ENCODE measurements at places on chromosomes 6 and 20. TPM values are rescaled to one million over a fixed set of nuclear protein-coding genes. Genes with fewer than 3 reads are reported as not detected.
A peak's percentile ranks its signal among the peaks of the same experiment; 100 is the strongest.

DNA sequence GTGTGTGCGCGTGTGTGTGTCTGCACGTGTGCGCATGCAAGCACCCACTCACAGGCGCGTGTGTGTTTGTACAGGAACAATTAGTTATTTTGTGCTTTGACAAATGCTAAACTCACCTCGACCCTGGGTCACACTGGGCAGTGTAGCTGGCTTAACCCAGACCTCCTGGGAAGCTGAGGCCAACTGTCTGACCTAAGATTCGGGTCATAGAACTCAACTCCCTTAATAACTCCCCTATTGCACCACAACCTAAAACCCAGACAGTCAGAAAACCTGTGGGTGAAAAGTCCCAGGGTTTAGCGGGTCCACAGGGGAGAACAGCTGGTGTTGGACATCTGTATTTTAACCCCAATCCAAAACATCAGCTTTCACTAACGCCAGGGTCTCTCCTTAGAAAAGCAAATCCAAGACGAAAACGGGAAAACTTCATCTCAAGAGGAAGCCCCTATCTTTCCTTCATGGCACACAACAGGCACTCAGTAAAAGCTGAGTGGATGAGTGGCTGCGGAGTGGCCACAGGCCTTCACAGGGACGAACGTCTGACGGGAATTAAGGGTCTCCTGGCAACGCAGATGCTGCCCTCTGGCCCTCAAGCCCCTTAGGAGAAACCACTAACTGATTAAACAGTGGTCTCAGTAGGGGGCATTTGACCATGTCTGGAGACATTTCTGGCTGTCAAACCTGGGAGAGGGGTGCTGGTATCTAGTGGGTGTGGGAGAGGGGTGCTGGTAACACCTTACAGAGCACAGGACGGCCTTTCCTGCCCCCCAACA is 4.5 kb downstream of the PMEPA1 start:
- no peak for DNase-seq

- no peak for DNase-seq
Measured at GRCh38 chr6:7900621-7901020, 10.0 kb downstream of the TXNDC5 start.

- DNase-seq: no peak
Measured at GRCh38 chr6:89939144-89939543, 44.9 kb downstream of the GJA10 start.

GRCh38 chr20:63072231-63072791 is 65.5 kb upstream of the BHLHE23 start:
- no peak for DNase-seq

DNA sequence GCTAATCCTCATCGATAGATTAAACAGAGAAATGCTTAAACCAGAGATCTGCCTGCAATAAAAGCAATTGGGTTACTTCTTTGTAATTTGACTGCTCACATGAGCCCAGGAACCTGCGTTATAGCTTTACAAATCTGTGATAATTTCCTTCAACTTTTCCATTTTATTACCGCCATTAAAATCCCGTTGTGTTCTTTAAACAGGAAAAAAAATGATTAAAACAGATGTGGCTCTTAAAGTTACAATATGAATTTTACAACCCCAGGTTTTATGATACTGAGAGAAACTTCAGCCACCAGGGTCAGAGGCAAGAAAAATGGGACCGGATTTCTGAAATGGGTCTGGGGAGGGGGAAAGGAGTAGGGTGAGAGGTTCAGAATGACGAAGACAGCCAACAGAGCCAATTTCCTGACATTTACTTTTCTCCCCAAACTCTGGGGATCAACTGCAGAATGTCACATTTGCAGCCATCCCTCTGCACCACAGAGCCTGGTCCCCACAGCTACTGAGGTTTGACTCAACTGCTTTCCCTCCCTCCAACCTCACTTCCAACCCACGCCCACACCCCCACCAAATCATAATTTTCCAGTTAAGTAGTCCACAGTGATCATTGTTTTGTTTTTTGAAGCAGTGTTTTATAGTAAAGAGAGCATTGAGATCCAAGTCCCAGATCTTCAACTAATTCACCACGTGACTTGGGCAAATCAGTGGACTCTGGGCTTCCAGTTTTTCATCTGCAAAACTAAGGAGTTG is 77.6 kb upstream of the EYA2 start:
- no peak for DNase-seq

GRCh38 chr20:40682104-40682981 is 6.7 kb downstream of the MAFB start:
- no peak for DNase-seq

- peak; percentile 41 for DNase-seq
Measured at GRCh38 chr6:119742188-119742803, 392.7 kb upstream of the MAN1A1 start.

Gene AIG1
- 47.3 TPM for total RNA-seq

GRCh38 chr20:34397096-34397495 is 34.0 kb downstream of the ITCH start:
- DNase-seq: no peak

Gene FGD2
- 20.0 TPM for total RNA-seq

Gene FAM217A
- total RNA-seq: not detected

DNA sequence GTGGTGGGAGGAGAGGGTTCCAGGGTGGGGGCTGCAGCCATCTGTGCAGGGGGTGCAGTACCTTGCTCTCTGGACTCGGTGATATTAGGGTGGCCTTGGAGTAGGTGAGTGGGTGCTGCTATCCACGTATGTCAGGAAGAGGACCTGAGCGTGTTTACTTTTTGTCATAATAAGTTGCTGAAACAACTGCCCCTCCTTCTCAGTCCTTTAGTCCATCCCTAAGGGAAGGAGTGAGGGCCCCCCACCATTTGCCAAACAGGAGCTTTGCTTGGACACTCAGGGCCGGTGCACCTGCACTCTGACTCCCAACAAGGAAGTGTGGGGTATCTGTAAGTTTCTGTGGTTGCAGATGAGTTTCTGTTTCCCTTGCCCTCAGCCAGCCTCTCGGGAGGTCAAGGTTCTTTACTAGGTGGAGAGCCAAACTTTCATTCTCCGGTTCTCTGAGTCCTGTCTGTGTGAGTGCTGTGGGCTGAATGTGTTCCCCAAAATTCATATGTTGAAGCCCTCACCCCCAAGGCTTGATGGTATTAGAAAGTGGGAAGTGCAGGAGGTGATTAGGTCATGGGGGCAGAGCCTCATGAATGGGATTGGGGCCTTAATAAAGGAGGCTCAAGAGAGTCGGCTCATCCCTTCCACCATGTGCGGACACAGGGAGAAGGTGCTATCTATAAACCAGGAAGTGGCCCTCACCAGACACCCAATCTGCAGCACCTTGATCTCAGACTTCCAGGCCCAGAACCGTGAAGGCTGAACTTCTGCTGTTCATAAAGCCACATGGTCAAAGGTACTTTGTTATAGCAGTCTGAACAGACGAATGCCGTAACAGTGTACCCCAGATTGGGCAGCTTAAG is 19.6 kb upstream of the CCR6 start:
- no peak for DNase-seq

DNA sequence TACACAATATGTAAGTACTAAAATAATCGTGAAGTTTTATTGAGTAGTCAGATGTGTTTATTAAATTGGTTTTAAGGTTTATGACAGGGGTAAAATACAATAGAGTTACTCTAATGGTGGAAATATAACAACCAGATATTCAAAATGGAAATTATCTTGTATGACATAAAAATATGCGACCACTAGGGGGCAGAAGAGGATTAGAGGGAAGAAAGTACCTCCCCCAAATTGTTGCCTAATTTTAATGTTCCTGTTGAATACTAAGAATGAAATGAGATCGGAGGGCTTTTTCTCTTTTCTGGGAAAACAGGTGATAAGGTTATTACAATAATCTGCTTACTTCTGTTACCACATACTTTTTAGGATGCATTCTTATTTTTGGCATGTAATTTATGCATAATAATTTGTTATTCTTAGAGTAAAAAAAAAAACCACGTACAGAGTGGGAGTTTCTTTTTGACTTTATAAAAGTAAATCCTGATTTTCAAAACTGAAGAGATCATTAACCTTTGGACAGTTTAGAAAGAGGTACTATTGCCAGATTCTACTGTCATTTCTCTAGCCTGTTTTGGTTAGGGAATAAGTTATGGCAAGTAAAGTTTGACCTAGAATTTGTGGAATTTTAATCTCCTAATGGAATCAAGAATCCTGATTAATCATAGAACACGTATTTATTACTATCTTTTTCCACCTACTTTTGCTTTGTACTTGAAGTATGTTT is 159.2 kb downstream of the CD109 start:
- DNase-seq: no peak

GRCh38 chr6:158497620-158498019 is 62.3 kb upstream of the TMEM181 start:
- DNase-seq: no peak

- peak; percentile 62 for DNase-seq
Measured at GRCh38 chr6:158853072-158853879, 34.1 kb upstream of the EZR start.

DNA sequence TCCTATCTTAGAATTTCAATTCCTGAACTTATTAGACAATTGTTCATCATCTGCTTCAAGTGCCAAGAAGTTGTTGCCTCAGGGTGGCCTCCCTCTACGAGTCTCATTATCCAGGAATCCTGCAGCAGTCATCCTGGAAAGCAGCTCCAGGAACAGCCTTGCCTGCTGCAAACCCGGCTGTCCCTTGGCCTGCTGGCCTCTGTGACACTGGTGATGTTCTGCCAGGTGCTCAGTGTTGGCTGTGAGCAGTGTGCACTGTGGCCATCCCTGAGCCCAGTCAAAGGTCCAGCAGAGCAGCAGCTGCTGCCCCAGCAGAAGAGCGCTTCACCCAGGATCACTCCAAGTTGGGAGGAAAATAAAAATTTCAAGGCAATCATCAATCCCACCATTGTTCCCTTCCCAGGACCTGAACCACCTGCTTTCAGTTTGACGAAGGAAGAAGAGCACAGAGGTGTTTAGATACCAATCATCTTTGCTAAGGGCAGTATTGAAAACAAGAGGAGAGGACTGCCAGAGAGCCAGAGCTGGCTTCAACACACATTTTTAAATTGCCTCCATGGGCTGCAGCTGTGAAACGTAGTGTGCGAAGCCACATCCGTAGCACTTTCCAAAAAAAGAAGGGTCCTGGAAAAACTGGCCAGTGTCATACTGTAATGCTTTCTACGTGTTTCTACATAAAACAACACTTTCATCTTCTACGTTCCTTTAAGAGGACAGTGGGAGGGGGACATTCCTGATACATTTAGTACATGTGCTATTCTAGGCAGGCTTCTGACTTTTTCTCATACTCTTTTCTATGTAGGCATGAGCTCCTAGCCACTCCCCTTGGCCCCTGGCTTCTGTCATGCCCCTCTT is 7.2 kb upstream of the FAM50B start:
- no peak for DNase-seq

DNA sequence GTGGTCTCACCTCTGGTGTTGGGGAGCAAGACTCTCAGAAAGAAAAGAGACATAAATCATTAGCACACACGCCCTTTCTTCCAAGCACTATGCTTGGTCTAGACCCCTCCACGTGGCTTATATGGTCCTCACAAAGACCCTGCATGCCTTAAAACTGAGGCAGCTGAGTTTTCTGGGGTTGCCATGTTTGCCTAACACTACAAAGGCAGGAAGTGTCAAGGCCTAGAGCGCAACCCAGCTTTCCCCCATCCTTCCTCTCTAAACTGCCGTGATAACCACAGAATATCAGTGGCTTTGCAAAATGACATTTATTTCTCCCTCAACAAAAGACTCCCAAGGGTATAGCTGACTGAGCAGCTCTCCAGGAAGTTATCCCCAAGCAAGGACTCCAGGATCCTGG is 146.5 kb upstream of the TOP1 start:
- no peak for DNase-seq

Gene KAT14
- 9.7 TPM for total RNA-seq

GRCh38 chr6:35178012-35178411 is 35.7 kb upstream of the SCUBE3 start:
- DNase-seq: no peak

DNA sequence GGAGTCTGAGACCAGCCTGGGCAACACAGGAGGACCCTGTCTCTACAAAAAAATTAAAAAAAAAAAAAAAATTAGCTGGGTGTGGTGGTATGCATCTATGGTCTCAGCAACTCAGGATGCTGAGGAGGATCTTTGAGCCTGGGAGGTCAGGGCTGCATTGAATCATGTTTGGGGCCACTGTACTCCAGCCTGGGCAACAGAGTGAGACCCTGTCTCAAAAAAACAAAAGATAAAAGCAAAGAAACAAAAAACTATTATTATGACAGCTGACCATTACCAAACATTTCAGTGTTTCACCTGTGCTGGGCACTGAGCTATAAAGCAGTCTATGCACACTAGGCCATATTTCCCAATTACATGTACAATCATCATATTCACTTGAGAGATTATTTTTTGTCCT is 35.7 kb downstream of the COX4I2 start:
- no peak for DNase-seq

DNA sequence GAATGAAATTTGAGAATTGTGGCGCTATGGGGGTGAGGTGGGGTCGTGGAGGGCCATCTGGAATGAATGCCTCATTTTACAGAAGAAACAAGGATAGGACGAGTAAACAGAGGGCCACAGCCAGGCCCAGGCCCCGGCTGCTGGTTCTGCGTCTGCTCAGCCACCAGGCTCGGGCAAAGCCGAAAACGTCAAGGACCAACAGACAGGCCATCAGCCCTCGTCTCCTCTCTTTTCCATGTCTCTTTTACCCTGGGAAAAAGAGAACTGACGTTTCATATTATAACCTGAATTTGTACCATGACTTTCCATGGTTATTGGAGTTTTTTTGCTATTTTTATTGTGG is 212.4 kb upstream of the ARID1B start:
- DNase-seq: no peak

DNA sequence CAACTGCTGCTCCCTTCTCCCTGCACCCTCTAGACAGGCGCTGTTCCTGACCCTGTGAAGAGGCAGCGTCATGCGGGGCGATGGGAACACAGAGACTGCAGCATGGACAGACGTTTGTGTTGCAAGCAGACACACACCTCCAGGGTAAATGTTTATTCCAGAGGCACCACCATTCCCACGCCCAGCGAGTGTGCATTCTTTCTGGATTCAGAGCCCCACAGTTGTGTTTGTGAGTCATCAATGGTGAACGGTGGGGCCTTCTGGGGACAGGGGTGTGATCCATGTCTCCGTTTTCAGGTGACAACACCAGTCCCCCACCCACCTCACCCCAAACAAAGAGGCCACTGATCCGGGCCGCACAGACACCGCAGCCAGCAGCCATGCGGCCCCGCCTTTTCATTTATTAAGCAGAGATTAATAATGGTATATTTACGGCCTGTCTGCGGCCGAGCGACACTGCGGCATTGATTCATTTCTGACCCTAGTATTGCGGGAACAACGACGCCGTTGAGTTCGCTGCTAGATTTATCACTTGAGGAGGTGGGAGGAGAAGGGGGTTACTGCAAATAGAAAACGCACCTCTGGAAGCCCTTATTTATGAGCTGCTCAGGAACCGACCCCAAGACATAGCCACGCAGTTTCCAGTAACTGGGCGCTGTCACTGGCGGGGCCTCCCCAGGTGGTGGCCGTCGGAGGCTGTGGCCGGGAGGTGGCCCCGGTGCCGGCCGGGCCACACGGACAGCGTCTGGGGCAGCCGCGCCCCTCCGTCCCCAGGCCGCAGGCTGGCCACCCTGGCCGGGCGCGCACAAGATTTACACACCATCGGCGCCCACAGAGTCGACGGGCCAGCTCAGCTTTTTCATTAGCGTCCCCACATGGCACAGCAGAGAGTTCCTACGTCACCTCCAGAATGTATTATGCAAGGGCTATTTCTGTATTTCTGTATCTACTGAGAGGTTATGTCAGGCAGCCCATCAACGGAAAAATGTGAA is 367.6 kb downstream of the THBS2 start:
- no peak for DNase-seq

- DNase-seq: no peak
Measured at GRCh38 chr20:34689486-34689885, 12.6 kb upstream of the PIGU start.
